ENCODE measurements at places on chromosomes 2 and 18.
A peak's percentile ranks its signal among the peaks of the same experiment; 100 is the strongest.

GRCh38 chr2:190589008-190589407 lies 54.5 kb upstream of the NEMP2 start:
- no peak for DNase-seq

- DNase-seq, result no peak
Measured at GRCh38 chr2:131394147-131394931, 30.4 kb upstream of the RAB6D start.

DNA sequence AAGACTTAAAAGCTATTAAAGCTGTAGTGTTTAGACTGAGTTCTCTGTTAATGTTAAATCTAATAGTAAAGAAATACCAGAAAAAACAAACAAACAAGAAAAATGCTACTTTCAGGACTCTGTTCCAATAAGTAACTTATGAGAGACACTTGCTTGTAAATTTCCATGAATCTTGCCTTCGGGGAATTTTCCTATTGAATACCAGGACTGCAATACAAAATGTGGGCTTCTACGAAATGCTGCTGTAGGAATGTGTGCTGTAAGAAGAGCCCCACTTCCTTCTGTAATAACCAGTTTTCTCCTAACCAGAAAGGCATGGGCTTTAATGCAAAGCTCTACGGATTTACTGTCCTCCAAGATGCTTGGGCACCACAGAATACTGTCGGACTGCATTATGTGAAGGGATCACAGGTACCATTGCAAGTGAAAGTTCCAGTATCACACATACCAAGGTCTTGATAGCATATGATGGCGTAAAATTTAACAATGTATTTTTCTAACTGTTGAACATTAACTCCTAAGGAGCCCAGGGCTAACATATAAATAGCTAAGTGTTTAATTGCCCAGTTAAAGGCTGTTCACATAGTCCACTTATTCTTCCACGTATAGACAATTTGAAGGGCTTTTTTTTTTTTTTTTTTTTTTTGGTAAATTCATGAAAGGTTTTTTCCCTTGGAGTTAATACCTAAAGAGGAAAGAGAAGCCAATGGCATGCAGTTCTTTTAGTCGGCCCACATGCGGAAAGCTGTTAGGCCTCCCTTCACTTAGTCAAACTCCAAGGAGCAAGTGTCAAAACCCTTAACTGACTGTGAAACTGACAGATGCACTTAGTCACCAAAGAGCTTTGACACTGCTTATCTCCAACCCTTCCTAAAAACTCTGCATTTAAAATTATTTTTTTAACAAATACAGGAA lies 564.0 kb upstream of the POU3F3 start:
- DNase-seq, result no peak

- DNase-seq, result no peak
Measured at GRCh38 chr2:215347878-215348277, 36.0 kb downstream of the ATIC start.

DNA sequence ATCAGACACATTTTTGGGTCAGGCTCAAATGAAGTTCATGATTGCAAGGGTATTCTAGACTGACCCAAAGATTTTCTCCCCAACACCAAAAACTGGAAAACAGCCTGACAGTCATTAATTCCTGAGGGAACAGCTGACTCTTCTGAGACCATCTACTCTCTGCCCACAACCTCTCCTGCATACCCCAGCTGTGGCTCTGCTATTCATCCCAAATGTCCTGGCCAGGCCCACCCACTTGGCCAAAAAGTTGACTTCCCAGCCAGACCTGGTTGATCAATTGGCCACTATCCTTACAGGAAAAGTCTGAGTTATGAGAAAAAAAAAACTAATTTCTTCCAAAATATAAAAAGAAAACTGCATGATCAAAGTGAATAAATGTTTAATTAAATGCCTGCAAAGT lies 103.8 kb upstream of the ST3GAL5 start:
- DNase-seq, result no peak

- DNase-seq, result no peak
Measured at GRCh38 chr2:10016802-10017258, 26.5 kb upstream of the KLF11 start.

GRCh38 chr18:63878343-63878742 lies 9.2 kb upstream of the SERPINB2 start:
- no peak for DNase-seq

- DNase-seq, result no peak
Measured at GRCh38 chr2:101860157-101860556, 131.6 kb upstream of the IL1R2 start.

- DNase-seq, result no peak
Measured at GRCh38 chr2:98505971-98506664, 61.5 kb downstream of the INPP4A start.

GRCh38 chr2:5495586-5495985 lies 196.6 kb upstream of the SOX11 start:
- no peak for DNase-seq

GRCh38 chr2:46514738-46515137 lies 35.4 kb downstream of the TMEM247 start:
- no peak for DNase-seq

DNA sequence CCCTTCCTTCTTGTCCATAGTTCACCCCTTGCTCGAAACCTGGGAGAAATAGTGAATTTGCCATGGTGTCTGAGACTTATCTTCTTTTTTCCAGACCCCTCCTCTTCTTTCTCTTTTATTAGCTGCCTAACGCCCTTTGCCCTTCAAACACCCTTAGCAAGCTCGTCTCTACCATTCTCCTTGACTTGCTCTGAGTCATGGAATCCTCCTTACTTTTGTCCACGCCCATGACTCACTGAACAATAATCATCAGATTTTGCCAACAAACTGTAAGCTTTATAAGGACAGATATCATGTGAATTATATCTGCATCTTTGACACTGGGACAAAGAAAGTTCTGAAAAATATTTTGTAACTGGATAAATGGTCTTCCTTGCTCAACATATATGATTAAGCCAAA lies 67.1 kb upstream of the CNTNAP5 start:
- no peak for DNase-seq

DNA sequence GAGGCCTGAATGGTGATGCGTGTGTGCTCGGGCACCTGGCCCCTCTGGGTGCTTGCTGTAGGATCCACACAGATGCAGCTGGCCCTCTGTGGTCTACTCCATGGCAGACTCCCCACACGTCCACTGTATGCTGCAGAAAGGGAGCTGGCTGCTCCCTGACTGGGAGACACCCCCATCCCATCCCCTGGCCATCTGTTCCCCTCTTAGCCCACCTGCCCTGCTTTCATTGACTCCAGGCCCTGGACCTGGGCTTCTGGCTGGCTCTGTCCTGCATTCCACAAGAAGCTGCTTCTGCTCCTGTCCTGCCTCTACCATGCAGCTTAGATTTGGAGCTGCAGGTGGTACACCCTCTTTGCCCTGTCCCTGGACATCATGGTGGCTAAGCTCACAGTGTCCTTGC lies 80.1 kb downstream of the FHOD3 start:
- DNase-seq, result no peak

DNA sequence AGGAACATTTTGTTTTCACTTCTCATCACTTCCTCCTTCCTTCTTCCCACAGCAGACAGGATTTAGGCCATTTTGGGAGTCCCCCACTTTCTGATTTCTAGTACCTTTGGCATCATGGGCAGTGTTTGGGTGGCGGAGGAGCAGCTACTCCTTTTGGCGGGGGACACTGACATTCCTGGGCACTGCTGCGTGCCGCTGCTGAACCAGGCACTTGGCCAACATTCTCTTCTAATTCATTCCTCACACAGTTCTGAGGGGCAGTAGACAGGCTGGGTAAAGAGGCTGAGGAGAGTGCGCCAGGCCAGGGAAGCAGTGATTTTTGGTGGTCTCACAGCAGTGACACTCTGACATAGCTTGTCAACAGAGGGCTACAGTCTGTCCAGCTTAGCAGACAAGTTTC lies 270.2 kb downstream of the LOXHD1 start:
- DNase-seq, result no peak

- DNase-seq, result no peak
Measured at GRCh38 chr2:197661626-197662025, 13.8 kb downstream of the RFTN2 start.

DNA sequence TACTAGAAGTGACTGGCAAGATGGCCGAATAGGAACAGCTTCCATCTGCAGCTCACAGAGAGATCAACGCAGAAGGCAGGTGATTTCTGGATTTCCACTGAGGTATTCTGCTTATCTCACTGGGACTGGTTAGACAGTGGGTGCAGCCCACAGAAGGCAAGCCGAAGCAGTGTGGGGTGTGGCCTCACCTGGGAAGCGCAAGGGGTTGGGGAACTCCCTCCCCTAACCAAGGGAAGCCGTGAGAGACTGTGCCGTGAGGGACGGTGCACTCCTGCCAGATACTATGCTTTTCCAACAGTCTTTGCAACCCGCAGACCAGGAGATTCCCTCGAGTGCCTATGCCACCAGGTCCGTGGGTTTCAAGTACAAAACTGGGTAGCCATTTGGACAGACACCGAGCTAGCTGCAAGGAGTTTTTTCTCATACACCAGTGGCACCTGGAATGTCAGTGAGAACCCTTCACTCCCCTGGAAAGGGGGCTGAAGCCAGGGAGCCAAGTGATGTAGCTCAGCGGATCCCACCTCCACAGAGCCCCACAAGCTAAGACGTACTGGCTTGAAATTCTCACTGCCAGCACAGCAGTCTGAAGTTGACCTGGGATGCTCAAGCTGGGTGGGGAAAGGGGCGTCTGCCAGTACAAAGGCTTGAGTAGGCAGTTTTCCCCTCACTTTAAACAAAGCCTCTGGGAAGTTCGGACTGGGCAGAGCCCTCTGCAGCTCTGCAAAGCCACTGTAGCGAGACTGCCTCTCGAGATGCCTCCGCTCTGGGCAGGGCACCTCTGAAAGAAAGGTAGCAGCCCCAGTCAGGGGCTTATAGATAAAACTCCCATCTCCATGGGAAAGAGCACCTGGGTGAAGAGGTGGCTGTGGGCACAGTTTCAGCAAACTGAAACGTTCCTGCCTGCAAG lies 40.1 kb downstream of the PLEK start:
- DNase-seq, result no peak

GRCh38 chr2:73780237-73780582 lies 307 bp upstream of the DUSP11 start:
- DNase-seq, result no peak

GRCh38 chr2:105674859-105675541 lies 69.7 kb upstream of the NCK2 start:
- DNase-seq, result peak; percentile 5

- no peak for DNase-seq
Measured at GRCh38 chr2:158487419-158487818, 30.7 kb downstream of the PKP4 start.

DNA sequence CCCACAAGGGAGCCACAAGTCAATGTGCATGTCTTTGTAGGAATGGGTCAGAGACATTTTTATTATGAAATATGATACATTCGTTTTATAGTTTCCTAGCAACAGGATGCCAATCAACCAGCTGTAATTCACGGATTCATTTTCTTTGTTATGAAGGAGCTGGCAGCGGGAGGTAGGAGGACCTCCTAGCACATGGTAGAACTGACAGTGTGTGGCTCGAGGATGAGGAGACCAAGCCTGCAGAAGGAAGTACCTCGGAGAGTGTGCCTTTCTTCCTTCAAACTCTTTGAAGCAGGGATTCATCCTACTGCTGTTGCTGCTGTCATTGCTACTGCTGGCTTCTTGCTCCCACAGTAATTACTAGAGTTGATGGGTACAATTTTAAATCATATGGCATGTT lies 504.8 kb upstream of the KLHL29 start:
- no peak for DNase-seq

- no peak for DNase-seq
Measured at GRCh38 chr2:40352041-40352702, 99.7 kb downstream of the SLC8A1 start.

GRCh38 chr2:94985636-94986035 lies 39.9 kb upstream of the MAL start:
- no peak for DNase-seq

GRCh38 chr18:57346876-57347275 lies 5.5 kb upstream of the ST8SIA3 start:
- no peak for DNase-seq

DNA sequence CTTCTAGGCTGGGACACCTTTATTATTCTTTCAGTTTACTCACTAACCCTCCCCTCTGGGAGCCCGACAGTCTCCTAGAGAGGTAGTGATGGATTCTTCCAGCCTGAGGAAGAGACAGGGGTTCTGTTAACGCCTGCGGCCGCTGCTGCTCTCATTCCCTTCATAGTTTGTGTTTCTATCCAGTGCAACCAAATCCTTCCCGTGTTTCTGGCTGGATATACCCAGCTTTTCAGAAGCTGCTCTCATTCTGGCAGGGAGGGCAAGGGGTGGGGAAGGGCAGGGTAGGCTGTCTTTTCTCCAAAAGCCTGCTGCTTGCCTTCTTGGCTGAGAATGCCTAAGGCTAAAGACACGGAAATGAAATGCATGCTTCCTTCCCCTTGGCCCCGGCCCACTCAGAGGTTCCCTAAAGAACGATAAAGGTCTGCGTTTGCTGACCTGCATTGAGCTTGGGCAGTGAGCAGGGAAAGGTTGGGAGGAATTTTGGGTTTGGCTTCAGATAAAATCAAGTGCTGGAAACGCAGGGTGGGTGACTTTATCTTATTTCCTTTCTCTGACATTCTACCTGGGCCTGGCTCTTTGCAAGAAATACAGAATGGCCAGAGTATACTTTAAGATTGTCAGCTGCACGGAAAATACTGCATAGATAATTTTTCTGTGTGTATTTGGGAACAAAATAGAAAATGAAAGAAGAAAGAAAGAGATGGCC lies 390.9 kb downstream of the NBAS start:
- no peak for DNase-seq

DNA sequence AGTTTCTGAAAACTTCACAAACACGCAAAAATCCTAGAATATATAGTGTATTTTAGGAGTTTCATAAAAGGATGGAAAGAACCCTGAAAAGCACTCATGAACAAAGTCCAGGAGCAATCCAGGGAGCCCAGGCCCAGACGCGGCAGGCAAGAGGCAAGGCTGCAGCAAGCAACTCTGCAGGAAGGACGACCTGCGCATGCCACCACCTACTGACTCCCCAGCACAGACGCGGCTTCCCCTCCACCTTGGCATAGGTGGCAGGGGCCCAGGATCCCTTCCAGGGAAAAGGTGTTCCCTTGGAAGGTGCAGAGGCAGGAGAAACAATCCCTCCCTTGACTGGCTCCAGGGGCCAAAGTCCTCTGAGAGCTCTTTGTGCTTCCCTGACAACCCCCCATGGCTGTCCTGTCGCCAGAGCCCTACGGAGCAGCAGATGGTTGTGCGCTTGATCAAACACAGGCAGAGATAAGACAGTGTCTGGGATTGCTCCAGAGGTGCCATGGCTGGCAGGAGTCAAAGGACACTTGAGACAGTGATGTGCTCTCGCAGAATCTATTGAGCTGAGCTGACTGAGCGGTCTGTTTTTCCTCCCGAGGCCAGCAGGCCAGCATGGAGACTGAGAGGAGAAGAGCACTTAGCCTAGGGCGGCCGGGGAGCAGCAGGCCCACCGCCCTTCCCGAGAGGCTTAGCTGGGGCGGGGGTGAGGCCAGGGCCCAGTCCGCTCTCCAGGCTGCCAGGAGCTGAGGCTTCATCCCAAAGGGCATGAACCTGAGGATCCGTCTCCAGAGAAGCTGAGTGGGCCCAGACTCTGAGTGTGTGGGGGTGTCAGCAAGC lies 10.8 kb upstream of the AMER3 start:
- DNase-seq, result no peak

GRCh38 chr2:227132986-227133385 lies 31.0 kb downstream of the COL4A4 start:
- no peak for DNase-seq

GRCh38 chr2:97011977-97012569 lies 25.7 kb upstream of the FAM178B start:
- no peak for DNase-seq
